NCI-H1436 treated with DMSO at 0.1 percent for 48 hours (cell line): ENCODE measurements at places on chromosomes 2 and 18.

DNA sequence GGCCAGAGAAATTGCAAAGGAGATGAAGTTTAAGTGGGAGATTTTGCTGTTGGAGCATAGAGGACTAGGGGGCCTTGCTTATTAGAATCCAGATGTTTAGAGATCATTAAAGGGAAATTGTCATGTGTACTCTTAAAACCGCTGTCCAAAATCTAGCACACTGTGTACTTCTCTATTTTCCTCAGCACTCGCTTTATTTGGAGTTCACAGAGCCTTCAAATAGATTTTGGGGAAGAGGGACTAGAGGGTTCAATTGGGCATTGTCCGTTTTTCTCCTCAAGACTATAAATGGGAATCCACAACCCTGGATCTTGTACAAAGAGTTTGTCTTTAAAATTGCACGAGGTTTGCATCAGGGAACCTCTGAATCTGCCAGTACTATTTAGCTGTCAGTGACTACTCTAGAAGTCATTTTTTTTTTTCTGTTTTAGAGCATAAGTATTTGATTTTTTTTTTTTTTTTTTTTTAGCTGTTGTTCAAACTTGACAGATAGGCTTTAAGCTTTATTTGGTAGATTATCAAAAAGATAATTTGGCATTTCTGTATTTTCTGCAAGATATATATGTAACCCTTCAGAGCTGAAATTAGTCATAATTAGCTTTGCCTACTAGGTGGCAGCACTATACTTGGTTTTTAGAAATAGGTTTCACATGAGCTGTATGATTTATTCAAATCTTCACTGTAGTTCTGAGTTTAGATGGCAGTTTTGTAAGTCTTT is 14.2 kb downstream of the PMS1 start:
- DNase-seq: no peak

DNA sequence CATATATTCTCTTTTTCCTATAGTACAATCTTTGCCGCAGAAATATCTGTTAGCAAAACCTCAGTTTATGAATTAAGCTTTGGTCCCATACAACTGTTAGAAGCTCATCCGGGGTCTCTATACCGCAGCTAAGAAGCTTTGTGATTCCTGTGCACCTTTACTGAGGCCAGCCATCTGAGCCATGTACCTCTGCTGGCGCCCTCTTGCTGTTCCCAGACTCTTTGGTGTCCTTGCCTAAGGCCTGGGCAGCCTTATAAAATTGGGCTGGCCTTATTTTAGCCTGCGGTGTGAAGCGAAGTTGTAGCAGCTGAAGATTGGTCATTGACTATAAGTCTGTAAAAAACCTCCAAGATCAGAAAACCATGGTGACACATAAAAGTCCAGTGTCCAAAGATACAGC is 1135.1 kb upstream of the CHAC2 start:
- DNase-seq: no peak

DNA sequence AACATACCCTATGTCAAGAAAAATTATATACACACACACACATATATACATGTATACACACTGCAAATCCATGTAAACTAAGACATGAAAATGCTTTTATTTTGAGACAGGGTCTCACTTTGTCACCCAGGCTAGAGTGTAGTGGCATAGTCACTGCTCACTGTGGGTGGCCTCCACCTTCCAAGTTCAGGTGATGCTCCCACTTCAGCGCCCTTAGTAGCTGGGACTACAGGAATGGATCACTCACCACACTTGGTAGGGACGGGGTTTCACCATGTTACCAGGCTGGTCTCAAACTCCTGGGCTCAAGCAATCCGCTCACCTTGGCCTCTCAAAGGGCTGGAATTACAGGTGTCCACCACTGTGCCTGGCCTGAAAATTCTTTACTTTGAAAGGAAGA is 617.6 kb downstream of the NYAP2 start:
- DNase-seq: no peak

- DNase-seq: no peak
Measured at GRCh38 chr18:7524786-7525185, 42.3 kb upstream of the PTPRM start.

DNA sequence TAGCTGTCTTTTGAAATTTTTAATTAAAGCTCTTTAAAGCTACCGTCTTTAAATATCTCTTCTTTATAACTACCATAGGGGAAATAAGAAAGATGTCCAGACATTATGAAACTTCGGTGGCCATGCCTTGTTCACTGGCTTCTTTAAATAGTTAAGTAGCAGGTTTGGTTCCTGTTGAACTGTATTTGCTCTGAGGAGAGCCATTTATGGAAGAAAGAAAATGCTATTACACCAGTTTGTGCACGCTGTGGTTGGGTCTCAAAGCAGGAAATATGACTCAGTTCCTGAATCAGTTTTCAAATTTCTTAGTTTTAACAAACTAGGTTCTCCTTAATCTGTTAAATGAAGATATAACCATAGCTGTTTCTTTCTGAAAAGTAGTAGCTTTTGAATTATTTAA is 12.2 kb downstream of the ARPC2 start:
- no peak for DNase-seq

DNA sequence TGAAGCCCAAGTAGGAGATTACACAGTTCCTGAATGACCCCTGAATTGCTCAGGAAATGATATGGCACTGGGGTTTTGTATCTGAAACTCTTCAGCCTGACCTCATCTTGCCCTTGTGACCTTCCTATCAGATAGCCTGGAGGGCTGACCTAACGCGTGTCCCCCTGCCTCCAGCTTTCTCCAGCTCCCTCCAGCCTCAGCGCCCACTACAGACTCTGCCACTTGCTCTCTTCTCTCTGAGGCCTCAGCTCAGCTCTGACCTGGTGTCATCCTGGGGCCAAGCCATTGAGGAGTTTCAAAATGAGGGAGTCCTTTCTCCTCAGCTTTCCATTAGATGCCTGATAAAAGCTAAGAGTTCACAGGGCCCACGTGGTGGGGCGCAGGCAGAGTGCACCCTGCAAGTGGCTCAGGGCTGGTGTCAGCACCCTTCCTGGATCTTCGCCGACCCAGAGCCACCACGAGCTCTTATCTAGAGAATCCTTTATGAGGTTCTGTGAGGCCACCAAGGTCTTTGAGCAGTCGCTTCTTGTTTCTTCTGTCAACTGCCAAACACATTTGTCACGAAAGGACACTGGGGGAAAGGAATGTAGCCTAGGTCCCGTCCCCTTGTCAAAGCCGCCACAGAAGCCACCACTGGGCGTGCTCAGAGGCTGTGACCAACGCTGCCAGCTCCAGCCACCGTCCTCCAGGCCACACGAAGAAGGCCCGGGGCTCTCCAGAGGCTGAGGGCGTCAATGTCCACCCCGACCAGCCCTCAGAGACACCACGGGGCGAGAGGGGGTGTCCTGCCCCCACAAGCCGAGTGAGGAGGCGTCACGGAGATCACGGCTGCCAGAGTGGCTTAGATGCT is 131.3 kb upstream of the GPC1 start:
- no peak for DNase-seq

GRCh38 chr2:10393640-10393982 is 54.5 kb downstream of the ODC1 start:
- no peak for DNase-seq

GRCh38 chr2:70532244-70532935 is 21.2 kb downstream of the TGFA start:
- DNase-seq: no peak

GRCh38 chr2:101509499-101510284 is 34.8 kb upstream of the RFX8 start:
- no peak for DNase-seq

DNA sequence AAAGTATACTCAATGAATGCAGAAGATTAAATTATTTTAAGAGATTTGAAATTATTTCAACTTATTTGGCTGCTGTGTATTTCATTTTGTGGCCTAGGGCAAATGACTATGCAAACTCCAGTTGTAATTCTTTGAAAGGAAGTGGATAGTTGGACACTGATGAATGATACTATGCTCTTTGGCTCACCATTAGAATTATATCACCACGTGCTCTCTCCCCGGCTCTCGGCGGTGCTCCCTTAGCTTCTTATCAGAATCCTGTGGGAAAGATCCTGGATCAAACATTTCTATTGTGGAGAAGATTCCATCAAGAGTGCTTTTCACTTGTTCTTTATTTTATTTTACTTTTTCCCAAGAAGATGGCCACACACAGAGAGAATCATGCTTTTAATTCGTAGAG is 55.2 kb downstream of the ADCYAP1 start:
- DNase-seq: no peak

GRCh38 chr2:220185766-220186305 is 558.4 kb downstream of the SLC4A3 start:
- DNase-seq: no peak

- DNase-seq: no peak
Measured at GRCh38 chr2:207188626-207189419, 23.1 kb upstream of the KLF7 start.

DNA sequence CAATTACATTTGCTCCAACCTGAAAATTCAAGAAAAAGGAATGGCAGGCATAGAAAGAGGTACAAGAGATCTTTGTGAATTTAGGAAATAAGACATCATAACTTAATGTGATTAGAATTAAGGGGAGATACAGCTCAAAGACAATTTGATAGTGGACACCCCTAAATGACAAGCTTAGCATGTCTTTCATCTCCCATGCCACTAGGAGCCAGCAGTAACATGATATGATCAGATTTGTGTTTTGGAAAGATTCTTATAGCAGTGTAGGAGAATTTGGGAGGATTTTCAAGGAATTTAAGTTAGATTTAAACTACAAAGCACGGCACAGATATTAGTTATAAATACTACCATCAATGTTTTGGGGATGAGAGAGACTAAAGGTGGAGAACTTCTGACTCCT is 340.8 kb downstream of the RDH14 start:
- no peak for DNase-seq

DNA sequence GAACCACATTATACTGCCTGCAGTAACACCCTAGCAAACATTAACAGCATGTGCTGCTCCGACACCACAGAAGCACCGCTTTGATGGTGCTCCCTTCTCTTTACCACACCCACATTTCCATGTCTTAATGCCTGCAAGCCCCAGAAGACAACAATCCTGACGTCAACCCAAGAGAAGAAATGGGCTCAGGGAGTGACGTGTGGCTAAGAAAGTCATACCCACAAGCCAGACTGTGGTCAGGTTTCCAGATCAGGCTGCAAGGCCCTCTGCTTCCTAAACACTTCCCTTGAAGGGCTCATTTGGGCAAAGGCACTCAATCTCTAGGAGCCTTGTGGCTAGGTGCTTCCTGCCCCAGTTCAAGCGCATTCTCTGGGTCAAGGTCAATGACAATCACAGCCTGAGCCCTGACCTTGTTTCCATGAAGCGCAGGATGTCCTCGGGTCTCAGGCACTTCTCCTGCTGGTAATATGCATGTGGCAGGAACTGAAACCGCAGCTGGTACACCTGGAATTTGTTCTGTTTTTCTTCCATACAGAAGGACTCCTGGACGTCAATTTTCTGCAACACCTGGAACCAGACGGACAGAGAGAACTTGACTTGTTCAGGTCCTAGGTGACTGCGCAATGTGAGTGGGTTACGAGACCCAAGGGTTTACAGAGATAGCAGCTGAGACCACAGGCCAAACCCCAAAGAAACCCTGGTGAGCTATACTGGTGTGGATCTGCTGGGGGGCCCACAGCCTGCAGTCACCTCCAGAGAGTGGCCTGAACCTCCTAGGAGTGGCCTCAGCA is 67.2 kb downstream of the POLR1A start:
- DNase-seq: no peak

GRCh38 chr2:36541891-36542595 is 55.9 kb downstream of the FEZ2 start:
- no peak for DNase-seq

DNA sequence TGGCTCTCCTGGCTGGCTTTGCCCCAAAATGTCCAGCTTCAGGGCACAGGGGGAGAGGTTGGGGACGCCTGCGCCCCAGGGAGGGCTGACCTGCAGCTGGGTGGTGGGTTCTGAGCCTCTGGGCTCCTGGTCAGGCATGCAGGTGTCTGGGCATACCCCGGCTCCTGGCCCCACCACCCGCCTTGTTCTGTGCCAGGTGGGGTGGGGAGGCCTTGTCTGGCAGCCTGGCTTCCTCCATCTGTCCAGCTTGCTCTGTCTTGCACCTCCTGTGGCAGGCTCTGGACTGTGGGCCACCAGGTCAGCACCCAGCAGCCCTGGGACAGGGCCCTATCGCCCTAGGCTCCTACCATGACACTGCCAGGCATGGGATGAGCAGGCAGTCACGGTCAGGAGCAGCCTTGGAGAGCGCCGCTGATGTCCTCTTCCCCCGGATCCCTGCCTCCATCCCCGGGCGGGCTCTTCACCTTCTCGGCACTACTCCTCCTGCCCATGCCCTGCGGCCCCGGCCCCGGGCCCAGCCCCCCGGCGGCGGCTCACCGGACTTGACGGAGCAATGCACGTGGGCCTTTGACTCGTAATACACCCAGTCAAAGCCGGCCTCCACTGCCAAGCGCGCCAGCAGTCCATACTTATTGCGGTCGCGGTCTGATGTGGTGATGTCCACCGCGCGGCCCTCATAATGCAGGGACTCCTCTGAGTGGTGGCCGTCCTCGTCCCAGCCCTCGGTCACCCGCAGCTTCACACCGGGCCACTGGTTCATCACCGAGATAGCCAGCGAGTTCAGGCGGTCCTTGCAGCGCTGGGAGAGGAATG is 3.6 kb downstream of the IHH start:
- no peak for DNase-seq

GRCh38 chr2:173075056-173075780 is 428 bp upstream of the MAP3K20 start:
- DNase-seq: no peak

- no peak for DNase-seq
Measured at GRCh38 chr2:240514631-240515030, 43.2 kb downstream of the ANKMY1 start.

GRCh38 chr2:111671426-111672150 is 212.4 kb downstream of the ANAPC1 start:
- DNase-seq: no peak

GRCh38 chr2:151297882-151298281 is 8.4 kb upstream of the NMI start:
- DNase-seq: no peak

GRCh38 chr2:11155381-11156035 is at the start of gene SLC66A3:
SLC66A3 (plus strand) TSS chr2:11155467; CDS start chr2:11155547, 80 bp downstream.
- DNase-seq: no peak

DNA sequence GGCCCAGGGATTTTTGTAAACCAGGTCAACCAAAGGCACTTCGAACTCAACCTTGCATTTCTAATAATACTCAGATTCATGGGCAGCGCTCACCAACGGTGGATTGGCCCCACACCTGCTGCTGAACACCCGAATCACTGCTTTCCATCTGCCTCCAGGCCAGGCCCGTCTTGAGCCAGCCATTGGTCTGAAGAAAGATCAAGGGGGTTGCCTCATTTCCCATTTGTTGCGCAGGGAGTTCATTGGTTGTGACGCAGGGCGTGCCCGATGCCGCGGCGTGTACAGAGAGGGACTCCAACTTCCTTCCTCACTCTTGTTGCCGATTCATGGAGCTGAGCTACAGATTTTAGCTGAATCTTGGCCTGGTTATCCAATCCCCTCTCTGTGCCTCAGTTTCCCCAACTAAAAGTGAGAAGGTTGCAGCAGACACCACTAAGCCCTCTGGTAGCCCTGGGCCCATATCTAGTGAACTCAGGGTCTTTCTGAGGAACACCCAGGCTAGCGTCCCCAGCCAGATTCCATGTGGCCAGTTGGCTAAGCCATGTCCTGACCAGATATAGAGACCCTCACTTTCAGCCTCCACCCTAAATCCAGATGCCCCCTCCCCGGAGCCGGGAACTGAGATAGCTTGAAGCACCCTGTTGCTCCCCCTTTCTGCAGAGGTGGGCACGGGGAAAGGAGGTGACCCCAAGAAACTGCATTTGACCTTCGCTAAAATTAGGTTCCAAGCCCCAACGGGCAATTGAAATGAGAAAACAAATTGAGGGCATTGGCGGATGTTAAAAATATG is 60.9 kb upstream of the HPCAL1 start:
- no peak for DNase-seq
